ENCODE measurements at places on chromosomes 16 and 17.

GRCh38 chr17:40402668-40403067 lies 15.0 kb downstream of the TOP2A start:
- DNase-seq: no peak

DNA sequence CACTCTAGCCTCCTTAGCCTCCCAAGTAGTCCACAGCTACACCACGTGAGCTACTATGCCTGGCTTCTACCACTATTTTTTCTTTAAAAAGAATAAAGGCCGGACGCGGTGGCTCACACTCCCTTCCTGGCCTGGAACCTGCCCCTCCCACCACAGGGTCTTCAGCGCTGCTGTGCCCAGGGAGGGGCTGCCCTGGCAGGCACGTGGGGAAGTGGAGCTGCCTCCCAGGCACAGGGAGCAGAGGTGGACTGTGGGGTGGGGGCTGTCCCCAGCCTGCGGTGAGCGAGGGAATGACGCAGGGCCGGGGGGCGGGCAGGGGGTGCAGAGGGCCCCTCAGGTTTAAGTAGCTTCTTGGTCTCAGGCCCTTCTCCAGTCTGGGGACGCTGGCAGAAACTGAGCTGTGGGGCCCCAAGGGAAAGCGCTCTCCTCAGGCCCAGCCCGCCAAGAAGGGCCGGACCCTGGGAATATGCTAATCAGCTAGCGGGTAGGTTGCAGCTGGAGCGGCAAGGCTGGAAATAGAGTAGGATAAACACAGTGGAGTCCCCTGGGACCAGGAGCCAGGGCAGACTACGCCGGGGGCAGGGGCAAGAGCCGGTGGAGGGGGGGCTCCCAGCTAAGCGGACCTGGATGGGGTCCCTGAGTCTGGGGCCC lies 46.8 kb downstream of the TIMM22 start:
- no peak for DNase-seq

DNA sequence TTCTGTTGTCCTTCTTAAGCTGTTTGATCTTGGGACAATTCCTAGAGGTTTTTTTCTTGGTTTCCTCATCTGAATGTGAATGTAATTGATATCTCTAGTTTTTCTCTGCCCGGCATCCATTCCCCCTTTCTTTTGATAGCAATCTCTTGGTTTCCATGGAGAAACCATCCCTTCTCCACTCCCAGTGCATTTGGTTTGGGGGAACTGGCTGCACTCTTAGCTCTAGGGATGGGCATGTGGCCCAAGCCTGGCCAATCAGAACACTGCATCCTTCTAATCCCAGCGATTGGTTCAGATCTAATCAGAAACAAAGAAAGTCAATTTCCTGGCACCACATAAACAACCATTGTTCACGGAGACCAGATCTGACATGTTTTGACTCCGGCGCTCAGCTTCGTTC lies 45.1 kb downstream of the IRX3 start:
- DNase-seq: no peak

GRCh38 chr16:86505899-86506864 lies 4.1 kb upstream of the FOXF1 start:
- DNase-seq: no peak

- DNase-seq: no peak
Measured at GRCh38 chr16:14669776-14670175, 24.3 kb downstream of the PLA2G10 start.

GRCh38 chr17:601244-601925 lies 113.3 kb downstream of the VPS53 start:
- DNase-seq: no peak

DNA sequence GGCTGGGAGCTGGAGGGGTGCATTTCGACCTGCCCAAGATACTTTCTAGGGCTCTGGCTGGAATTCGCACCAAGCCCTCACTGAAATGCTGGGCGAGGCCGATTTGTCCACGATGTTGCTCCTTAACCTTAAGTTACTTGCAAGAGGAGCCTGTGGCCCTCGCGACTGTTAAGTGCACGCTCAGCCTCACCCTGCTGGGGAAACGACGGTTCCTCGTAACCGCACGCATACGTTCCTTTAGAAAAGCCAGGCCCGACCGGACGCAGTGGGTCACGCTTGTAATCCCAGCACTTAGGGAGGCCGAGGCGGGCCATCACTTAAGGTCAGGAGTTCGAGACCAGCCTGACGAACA lies 607 bp upstream of the NCOR1 start:
- no peak for DNase-seq

DNA sequence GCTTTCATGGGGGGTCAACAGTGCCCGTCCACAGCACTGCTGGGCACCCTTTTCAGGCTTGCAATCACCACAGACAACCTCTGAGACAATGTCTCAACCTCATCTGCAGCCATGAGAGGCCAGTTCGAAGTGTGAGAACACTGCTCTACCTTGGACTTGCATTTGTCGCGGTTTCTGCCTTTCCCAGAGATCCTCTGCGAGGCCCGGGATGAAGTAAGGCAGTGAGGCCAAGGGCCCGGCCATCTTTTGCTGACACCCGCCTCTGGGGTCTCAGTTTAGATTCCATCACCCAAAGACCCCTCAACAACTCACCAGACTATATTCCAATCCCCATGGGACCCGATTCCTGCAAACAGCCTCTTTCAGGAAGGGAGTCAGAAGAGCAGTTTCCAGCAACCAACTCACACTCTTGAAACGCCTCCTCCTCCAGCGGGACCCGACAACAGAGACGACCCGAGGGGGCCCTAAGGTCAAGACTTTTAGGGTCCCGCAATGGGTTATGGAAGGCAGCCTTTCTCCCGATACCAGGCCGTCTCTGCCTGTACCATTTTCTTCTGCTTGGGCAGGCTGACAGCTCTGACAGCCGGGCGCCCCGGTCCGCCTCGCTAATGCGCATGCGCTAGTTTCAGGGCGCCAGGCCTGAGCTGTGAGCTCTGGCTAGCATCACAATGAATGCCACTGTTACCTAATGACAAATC lies 576.0 kb downstream of the KCNJ18 start:
- no peak for DNase-seq

DNA sequence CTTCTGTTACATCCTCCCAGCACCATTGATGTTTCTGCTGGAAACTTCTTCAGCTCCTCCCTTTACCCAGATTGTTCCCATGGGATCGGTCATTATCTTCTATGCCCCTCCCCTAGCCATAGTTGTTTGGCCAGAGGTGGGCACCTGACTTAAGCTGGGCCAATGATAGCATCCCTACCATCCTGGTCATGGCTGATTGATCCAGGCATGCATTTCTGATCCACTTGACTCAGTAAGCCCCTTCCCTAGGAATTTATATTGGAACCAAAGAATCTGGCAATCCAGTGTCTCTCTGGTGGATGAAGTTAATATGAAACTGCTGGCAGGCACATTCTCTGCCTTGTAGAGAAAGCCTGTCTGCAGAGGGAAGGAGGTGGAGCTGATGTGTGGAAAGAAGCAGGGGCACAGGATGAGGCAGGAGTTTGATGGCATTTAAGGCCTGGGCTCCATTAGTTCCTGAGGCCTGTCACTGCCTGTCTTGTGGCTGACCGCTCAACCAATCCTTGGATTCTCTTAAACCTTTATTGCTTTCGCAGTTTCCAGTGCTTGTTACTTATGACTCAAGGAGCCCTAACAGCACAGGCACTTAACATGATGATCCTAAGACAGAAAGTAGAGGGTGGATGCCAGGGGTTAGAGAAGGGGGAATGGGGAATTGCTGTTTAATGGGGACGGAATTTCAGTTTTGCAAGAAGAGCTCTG lies 152.4 kb downstream of the ABCC12 start:
- DNase-seq: peak; percentile 2

DNA sequence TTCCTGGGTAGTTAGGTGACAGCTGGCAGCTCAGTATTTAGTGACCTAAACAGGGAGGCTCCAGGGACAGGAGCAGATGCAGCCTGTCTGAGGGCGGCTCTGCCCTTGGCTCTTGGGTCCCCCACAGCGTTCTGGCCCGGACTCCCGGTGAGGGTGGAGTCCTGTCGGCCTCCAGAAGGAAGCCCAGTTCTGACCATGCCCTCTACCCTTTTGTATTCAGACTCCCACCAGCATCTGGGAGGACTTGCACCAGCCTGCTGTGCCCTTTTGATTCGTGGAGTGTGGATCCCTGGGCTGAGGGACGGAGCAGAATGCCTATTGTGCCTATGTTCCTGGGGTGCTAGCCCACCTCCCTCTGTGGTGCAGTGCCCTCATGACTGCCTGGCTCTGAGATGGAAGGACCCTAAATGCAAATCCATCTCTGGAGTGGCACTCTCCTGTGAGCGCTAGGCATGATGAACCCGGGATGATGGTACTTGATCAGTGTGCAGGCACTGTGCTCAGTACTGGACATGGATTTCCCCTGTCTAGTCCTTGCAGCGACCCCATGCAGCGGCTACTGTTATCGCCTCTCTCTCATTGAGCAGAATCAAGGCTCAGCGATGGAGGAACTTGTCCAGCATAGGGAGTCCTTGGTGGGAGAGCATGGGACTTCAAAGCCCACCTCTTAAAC lies 123.1 kb downstream of the SNX29 start:
- DNase-seq: no peak

DNA sequence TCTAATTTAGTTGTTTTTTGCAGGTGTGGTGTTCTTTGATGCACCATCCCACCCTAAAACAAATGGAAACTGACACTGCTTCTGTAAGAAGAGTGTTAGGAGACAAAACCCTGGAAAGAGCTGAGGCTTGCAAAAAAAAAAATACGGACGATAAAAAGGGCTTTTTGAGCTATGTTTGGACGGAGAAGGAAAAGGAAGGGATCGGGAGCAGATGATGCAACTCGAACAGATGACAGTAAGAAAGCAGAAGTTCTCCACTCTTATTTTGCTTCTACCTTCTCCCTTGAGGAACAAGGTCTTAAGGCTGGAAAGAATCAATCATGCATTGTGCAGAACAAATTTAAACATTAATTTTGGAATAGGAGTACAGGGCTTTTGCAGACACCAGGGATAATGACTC lies 136.7 kb downstream of the MAF start:
- no peak for DNase-seq

DNA sequence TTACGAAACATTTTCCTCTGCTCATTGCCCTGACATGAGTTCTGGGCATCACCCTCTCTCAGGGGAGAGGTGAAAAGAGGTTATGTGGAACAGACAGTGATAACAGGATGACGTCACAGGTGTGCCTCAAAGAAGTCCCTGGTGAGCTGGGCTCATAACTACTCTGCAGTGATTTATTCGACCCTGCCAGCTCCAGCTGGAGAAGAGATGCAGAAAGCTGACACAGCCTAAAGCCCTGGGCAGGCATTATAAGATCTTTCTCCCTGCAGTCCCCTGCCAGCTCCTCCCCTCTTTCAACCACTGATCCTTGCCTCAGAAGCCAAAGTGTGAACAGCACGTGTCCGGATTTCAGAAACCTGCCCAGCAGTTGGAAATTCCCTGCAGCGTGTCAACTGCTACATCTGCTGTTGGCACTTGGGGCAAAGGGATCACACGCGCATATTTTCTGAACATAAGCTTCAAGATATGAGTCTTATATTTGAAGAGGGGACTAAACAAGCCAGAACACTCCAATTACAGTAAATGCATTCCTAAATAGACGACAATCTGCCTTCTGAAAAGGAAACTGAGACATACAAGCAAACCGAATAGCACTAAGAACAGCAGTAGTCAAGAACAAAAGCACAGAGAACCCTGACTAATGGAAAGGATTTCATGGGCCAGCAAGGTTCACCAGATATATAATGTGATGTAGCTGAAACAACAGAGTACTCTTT lies 80.5 kb downstream of the SMG6 start:
- peak; percentile 55 for DNase-seq

Measured in adipocyte (in vitro differentiated cells).